Glutamatergic neuron (in vitro differentiated cells): ENCODE measurements at places on chromosomes 1 and 21. TPM values are rescaled to one million over a fixed set of nuclear protein-coding genes. Genes with fewer than 3 reads are reported as not detected.

- H3K4me3 ChIP-seq: no peak overlapping the region
- no peaks in the 10 kb centered on the region for H3K36me3 ChIP-seq
- no peak overlapping the region for H3K27ac ChIP-seq
- no peak for DNase-seq
- H3K27me3 ChIP-seq: peaks cover 8% of the 10 kb centered on the region
These were observed 84.9 kb downstream of the VWA5B1 start for GRCh38 chr1:20375563-20375962.

GRCh38 chr1:186283374-186283773 lies 91.7 kb downstream of the TPR start:
- no peak overlapping the region for H3K27ac ChIP-seq
- H3K36me3 ChIP-seq: no peaks in the 10 kb centered on the region
- peaks cover 34% of the 10 kb centered on the region for H3K4me1 ChIP-seq
- no peaks in the 10 kb centered on the region for H3K27me3 ChIP-seq
- no peak for DNase-seq

GRCh38 chr1:212002536-212002935 lies 32.8 kb downstream of the INTS7 start:
- no peak overlapping the region for H3K4me3 ChIP-seq
- H3K36me3 ChIP-seq: no peaks in the 10 kb centered on the region

DNA sequence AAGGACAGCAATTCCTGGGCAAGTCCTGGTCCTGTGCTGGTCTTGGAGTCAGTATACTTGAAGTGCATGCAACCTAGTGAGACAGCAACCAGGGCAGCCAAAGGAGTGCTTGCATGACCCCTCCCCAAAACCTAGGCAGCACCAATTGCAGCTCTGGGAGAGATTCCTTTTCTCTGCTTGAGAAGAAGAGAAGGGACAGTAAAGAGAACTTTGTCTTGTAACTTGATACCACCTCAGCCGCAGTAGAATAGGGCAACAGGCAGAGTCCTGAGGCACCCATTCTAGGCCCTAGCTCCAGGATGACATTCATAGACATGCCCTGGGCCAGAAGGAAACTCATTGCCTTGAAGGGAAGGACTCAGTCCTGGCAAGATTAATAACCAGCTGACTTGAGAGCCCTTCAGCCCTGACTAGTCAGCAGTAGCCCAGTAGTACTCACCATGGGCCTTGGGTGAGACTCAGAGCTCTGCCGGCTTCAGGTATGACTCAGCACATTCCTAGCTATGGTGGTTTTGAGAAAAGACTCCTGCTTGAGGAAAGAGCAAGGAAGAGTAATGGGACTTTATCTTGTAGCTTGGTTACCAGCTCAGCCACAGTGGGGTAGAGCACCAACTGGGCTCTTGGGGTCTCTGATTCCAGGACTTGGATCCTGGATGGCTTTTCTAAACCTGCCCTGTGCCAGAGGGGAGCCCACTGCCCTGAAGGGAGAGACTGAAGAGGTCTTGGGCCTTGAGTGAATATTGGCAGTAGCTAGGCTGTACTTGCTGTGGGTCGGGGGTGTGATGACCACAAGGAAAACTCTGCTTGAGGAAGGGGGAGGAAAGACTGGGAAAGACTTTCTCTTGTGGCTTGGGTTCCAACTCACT lies 51.7 kb upstream of the ACADM start:
- no peak overlapping the region for H3K27ac ChIP-seq
- H3K4me3 ChIP-seq: no peak overlapping the region
- no peaks in the 10 kb centered on the region for H3K27me3 ChIP-seq
- no peaks in the 10 kb centered on the region for H3K4me1 ChIP-seq

The C4BPB gene
- total RNA-seq: not detected

The C1orf53 gene
- 5.9 TPM for total RNA-seq

- DNase-seq: no peak
- peak overlapping the region; percentile 19 for H3K4me3 ChIP-seq
- H3K27me3 ChIP-seq: peaks cover 11% of the 10 kb centered on the region
- H3K27ac ChIP-seq: peak overlapping the region; percentile 54
These were observed 11.9 kb downstream of the SH2D2A start for GRCh38 chr1:156804572-156805243.

DNA sequence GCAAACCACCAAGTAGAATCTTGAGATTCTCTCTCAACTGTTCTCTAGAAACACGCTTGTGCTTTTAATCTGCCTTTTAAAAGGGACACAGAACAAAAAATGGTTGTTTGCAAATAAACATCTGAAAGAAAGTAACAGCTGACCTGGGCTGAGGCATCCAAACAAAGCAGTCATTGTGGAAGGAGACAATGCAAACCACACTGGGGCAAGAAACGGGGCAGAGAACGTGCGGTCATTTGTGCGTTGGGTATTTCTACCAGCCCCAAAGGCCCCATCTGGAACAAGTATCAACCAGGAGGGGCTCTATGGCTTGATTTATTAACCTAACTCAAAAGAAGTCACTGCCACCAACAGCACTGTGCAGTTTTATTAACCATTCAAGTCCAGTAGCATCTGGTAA lies 6.0 kb downstream of the STMN1 start:
- DNase-seq: no peak
- peak overlapping the region; percentile 83 for H3K4me3 ChIP-seq
- peak overlapping the region; percentile 36 for H3K27ac ChIP-seq
- H3K36me3 ChIP-seq: no peaks in the 10 kb centered on the region
- peaks cover 8% of the 10 kb centered on the region for H3K27me3 ChIP-seq

DNA sequence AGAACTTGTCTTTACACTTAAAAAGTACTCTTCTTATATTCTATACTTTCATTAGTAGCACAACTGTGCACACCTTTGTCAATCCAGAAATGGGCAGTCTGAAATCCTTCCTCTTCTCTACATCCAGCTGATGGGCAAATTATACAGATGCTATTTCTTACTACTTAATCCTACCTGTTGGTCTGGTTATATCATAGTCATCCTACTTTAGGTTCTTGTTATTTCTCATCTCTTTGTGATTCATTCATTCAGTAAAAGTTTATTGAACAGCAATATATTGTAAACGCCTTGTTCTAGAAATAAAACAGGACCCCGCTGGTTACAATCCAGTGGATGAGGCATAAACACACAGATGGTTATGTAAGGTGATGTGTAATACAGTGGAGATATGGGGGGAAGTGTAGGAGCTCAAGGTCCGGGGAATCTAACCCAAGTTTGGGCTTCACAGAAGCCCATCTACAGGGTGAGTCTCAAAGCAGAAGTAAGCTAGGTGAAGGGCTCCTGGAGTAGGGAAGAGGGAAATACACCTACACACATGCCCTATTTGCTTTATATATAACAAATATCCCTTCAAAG lies 11.8 kb upstream of the FUBP1 start:
- H3K27me3 ChIP-seq: peaks cover 1% of the 10 kb centered on the region
- no peaks in the 10 kb centered on the region for H3K36me3 ChIP-seq
- no peak for DNase-seq
- peaks cover 2% of the 10 kb centered on the region for H3K4me1 ChIP-seq
- no peak overlapping the region for H3K27ac ChIP-seq

DNA sequence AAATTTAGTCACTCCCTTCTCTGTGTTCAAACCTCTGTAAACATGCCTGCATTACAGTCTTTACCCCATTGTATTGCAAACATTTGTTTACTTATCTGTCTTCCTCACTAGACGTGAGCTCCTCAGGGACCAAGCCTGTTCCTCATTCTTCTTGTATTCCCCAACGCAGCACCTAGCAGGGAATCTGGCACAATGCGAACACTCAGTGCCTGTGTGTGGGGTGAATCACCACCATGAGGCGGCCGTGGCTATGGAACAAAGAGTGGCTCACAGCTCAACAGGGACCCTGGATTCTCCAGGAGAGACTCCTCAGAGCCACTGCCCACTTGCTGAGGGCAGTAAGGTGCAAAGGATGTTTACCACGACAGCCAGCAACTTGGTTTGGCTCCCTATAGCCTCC lies 95.9 kb downstream of the DDX20 start:
- peaks cover 22% of the 10 kb centered on the region for H3K27me3 ChIP-seq
- H3K27ac ChIP-seq: peak overlapping the region; percentile 79
- H3K4me3 ChIP-seq: peak overlapping the region; percentile 49
- no peaks in the 10 kb centered on the region for H3K36me3 ChIP-seq

DNA sequence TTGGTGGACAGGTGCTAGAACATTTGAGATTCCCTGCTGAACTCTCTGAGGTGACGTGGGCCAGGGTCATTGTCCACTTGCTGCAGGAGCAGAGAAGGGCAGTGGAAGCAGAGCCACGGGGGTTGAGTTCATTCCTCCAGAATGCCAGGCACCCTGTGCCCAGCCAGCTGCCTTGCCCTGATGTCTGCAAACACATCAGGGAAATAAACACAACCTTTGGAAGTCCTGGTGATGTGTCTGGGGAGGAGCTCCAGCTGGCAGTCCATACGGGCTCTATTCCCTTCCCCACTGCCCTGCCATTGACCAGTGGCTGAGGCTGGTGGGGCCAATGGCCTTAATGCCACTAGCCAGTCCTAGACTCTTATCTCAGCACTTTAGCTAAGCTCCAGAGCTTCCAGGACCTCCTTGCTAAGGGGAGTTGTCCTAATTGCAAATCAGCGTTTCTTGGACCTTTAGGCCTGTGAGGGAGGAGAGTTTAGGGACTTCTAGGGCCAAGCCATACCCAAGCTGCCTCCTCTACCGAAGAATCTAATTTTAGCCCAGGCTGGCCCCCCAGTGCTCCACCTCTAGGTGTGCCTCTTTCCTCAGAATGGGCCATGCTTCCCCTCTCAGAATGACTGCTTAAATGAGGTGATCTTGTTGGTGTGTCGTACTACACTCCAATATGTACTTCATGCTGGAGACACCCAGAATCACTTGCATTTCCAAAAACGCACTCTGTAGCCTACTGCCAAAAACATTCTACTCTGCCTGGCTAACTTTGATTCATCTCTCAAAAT lies 25.9 kb upstream of the MFSD2A start:
- no peaks in the 10 kb centered on the region for H3K36me3 ChIP-seq
- H3K4me1 ChIP-seq: peaks cover 5% of the 10 kb centered on the region
- H3K27me3 ChIP-seq: peaks cover 6% of the 10 kb centered on the region
- H3K4me3 ChIP-seq: no peak overlapping the region
- no peak overlapping the region for H3K27ac ChIP-seq
- DNase-seq: no peak

The IL22RA1 gene
- total RNA-seq: not detected

- peak overlapping the region; percentile 17 for H3K27ac ChIP-seq
- H3K4me3 ChIP-seq: no peak overlapping the region
- H3K4me1 ChIP-seq: peaks cover 34% of the 10 kb centered on the region
- peaks cover 3% of the 10 kb centered on the region for H3K27me3 ChIP-seq
These were observed 21.2 kb downstream of the PEX14 start for GRCh38 chr1:10495952-10496351.

The CHIT1 gene
- total RNA-seq: 0.10 TPM

DNA sequence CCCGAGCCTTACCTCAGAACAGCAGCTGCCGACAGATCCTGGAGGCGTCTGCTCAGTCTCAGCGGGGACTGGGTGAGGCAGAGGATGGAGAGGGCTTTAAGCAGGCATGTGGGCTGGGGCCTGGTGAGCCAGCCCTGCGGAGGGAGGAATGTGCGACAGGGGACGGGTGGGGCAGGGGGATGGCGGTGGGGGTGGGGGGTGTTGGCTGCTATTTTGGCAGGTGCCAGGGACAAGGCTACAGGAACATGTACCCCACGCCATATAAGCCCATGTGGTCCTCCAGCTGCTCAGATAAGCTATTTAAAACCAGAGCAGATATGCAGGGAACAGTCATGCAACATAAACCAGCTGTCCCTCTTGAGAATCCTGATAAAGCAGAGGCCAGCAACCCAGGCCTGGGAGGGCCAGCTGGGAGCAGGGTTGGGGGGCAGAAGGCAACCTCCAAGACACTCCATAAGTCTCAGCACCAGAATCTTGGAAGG lies at the start of gene TNNT2:
Gene TNNT2, minus strand, starts transcription at position 70 of the 482 bp plus-strand sequence. CDS start 4,426 bp downstream, outside the sequence.
- H3K27me3 ChIP-seq: peaks cover 10% of the 10 kb centered on the region
- H3K4me3 ChIP-seq: peak within 1 kb of the TSS; percentile 59
- peaks cover 23% of the 10 kb centered on the region for H3K4me1 ChIP-seq
- H3K36me3 ChIP-seq: no peaks in the 10 kb centered on the region
- DNase-seq: peak; percentile 65
- peak within 1 kb of the TSS; percentile 78 for H3K27ac ChIP-seq

The LRRC8C gene
- total RNA-seq: 2.6 TPM

GRCh38 chr1:2645776-2646175 lies 13.0 kb upstream of the MMEL1 start:
- H3K4me1 ChIP-seq: no peaks in the 10 kb centered on the region
- H3K27ac ChIP-seq: no peak overlapping the region
- H3K4me3 ChIP-seq: no peak overlapping the region
- peaks cover 4% of the 10 kb centered on the region for H3K27me3 ChIP-seq
- DNase-seq: no peak

- peak; percentile 31 for DNase-seq
- H3K36me3 ChIP-seq: peaks cover 5% of the 10 kb centered on the region
These were observed 11.0 kb upstream of the PGD start for GRCh38 chr1:10387677-10388386.

- no peak for DNase-seq
- H3K36me3 ChIP-seq: no peaks in the 10 kb centered on the region
- no peak overlapping the region for H3K4me3 ChIP-seq
- H3K27me3 ChIP-seq: peaks cover 2% of the 10 kb centered on the region
These were observed 238.4 kb upstream of the DMRTA2 start for GRCh38 chr1:50661626-50662025.

DNA sequence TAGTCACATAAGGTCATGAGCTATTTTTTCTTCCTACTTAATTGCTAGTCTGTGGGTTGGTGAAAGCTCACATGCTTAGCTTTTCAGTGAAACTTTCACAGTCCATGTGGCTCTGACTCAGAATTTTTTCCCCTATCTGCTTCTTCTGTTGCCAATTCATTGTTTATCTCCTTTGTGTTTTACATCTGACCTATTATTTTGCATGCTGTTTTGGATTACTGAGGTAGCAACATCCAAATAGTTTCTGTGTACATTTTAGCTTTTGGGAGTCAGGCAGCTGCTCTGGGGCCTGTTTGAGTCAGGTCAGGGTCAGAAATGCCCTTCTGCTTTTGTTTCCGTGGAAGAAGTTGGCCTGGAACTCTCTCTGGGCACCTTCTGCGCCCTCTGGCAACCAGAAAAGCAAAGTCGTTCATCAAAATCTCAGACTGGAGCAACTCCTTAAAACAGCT lies 40.0 kb downstream of the ROR1 start:
- no peak for DNase-seq
- H3K36me3 ChIP-seq: peaks cover 17% of the 10 kb centered on the region
- H3K27me3 ChIP-seq: no peaks in the 10 kb centered on the region
- no peak overlapping the region for H3K27ac ChIP-seq
- no peak overlapping the region for H3K4me3 ChIP-seq

- DNase-seq: no peak
- H3K4me3 ChIP-seq: no peak overlapping the region
- H3K27ac ChIP-seq: no peak overlapping the region
- H3K4me1 ChIP-seq: peaks cover 14% of the 10 kb centered on the region
These were observed 105.2 kb downstream of the LAMC2 start for GRCh38 chr1:183291216-183291762.

The B3GALT2 gene
- 64.6 TPM for total RNA-seq

GRCh38 chr1:22053017-22053860 lies 730 bp downstream of the CDC42 start:
- peak overlapping the region; percentile 100 for H3K27ac ChIP-seq
- peaks cover 5% of the 10 kb centered on the region for H3K27me3 ChIP-seq
- no peaks in the 10 kb centered on the region for H3K36me3 ChIP-seq
- peak overlapping the region; percentile 99 for H3K4me3 ChIP-seq
- peaks cover 12% of the 10 kb centered on the region for H3K4me1 ChIP-seq
